NCI-H460 (cell line): ENCODE measurements at places on chromosomes 12 and 14.

- no peak for DNase-seq
Measured at GRCh38 chr12:115710104-115710564, 567.4 kb downstream of the MED13L start.

DNA sequence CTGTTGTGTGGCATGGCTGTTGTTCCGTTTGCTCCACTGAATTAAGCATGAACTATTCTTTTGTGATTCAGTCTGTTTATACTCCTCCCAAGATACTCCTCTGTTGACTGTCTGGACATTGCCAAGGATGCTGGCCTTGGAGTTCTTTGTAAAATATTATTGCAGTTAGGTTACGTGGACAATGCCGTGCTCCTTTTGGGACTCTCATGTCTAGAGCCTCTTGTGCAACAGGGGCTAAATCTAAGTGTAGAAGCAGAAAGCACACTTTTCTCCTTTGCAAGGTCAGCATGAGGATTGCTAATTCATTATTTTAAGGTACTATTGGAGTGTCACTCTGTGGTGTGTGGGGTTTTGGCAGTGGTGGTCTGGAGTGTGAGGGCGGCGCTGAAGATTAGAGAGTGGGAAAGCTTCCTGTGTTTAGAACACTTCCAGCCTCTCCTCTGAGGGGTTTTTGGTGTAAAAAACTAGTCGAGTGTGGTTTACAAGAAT, 125.4 kb downstream of the SAMD4A start:
- no peak for DNase-seq

DNA sequence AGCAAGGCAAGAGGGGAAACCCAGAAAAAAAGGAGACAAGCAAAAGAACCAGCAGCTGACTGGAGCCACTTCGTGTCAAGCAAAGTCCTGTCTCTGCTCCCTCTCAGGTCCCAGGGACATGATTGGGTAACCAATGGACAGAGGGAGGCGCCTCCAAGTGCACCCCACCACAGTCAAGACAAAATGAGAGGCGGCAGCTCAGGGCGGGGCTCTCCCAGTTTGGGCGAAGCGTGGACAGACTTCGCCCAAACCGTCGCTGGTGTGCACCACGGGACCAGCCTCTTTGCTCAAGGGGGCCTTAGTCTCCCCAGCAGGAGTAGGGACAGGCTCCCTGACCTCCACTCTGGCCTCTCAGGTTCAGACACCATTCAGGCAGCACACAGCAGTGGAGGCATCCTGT, 1.5 kb upstream of the BEGAIN start:
- no peak for DNase-seq

DNA sequence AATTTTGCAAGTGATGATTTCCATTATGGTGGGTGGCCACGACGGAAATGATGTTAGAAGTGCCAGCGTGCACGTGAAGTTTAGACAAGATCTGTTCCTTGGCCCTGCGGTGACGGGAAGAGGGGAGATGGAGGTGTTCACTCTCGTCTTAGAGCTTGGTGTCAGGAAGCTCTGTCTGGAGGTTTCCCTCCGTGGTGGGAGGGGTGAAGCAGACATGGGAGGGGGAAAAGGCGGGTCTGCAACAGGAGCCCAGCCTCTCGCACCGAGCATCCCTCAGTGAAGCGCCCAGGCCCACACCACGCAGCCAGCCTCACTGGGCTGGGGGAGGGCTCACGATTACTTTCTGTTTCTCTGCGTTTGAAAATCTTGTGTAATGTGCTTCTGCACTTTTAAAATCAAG, 26.3 kb downstream of the EML1 start:
- DNase-seq = no peak

GRCh38 chr12:115840159-115840558, 437.3 kb downstream of the MED13L start:
- DNase-seq = no peak

DNA sequence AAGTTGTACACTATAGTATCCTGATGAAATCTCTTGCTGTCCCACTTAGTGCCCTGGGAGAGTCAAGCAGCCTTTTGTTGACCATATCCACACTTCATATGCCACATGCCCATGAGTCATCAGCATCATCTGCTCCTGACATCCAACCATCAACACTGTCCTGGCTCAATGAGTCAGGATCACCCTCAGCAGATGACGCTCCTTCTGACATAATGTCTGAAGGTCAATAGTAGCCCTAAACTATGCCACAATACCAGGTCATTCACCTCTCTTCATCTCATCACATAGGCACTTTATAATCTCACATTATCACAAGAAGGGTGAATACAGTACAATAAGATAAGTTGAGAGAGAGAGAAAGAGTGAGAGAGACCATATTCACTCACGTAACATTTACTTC, 369.0 kb upstream of the FAR2 start:
- DNase-seq = peak; percentile 69

DNA sequence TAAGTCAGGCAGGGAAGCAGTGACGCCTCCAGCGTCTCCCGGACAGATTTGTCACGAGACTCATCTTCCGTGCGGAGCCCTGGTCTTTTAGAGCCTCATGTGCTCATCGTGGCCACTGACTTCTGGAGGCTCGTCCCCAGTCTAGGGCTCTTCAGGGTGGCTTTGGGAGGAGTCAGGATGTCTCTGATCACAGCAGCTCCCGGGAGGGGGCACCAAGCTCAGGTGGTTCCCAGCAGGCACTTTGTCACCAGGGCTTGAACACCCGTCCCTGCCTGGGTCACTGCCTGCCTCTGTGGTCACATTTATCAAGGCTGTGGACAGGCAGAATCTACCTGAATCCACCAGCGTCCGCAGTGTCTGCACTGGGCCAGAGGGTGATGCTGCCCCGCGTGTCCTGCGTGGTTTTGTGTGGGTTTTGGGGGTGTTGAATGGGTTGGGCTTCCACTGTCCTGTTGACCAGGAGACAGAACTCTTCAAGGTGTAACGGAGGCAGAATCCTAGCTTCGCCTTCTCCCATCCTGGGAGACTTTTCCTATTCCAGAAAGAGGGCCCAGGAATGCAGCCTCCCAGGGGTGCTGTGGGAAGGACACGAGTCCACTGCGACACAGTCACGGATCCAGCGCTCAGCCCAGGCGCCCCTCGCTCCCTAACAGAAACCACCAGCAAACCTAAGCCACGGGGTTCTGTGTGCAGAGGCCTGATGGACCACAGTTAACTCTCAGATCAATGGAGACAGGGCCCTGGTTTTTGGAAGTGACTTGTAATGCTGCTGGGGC, 132.3 kb downstream of the ADGRD1 start:
- DNase-seq = no peak

DNA sequence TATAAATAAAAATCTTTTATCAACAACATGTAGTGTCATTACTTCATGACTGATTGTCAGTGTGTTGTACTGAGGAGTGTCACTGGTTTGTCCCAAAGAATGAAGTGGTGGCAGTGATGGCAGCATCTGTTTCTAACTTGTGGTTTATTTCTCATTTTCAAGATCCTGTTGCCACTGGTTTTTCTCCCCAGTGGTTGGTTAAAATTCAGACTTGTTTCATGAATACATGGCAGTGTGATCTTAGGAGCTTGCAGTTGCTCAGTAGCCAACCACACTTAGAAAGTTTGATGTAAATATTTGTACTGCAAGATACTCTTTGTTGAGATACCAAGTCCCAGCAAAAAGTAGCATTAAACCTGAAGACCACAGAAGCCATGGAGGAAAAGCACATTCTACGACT, 69.8 kb downstream of the PLEKHA5 start:
- no peak for DNase-seq

DNA sequence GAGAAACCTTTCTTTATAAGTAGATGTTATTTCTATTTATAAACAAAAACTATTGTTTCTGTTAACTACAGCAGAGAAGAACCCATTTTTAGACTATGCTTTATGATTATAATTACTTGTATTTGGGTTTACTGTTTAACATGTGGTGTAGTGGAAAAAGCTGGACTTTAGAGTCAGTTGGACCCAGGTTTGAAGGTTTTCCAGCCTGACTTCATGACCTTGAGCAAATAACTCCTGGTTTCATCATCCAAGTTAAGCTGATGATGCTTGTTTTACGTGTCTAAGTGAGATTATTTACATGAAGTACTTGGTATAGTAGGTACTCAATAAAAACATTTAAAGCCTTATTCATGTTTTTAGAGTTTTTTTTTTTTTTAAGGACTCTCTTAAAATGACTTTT, 221.8 kb upstream of the ARHGAP5 start:
- DNase-seq = no peak

DNA sequence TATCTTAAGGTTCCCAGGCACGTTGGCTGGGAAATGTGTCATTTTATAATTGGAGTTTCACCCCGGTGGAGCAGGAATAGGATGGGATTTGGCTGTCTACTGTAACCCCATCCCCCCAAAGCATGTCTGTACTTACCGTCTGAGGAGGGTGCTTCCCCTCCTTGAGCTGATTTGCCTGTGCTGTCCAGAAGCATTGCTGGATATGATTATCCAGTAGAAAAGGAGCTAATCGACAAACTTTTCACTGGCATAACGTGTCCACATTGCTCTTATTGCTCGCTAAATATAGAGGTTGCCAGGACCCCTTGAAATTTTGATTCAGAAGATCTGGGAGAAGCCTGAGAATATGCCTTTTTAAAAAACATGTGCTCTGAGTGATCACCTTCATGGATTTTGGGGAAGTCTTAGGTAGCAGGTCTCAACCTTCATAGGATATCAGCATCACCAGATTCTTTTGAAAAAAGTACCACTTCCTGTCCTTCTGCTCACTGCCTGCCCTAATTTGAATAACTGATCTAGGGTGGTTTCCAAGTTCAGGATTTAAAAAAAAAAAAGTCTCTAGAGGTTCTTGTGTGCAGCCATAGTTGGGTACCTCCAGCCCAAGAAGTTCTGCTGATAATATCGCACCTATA, 80.4 kb upstream of the KCNA1 start:
- no peak for DNase-seq

GRCh38 chr12:20398686-20399085, 30.3 kb downstream of the PDE3A start:
- DNase-seq = no peak

DNA sequence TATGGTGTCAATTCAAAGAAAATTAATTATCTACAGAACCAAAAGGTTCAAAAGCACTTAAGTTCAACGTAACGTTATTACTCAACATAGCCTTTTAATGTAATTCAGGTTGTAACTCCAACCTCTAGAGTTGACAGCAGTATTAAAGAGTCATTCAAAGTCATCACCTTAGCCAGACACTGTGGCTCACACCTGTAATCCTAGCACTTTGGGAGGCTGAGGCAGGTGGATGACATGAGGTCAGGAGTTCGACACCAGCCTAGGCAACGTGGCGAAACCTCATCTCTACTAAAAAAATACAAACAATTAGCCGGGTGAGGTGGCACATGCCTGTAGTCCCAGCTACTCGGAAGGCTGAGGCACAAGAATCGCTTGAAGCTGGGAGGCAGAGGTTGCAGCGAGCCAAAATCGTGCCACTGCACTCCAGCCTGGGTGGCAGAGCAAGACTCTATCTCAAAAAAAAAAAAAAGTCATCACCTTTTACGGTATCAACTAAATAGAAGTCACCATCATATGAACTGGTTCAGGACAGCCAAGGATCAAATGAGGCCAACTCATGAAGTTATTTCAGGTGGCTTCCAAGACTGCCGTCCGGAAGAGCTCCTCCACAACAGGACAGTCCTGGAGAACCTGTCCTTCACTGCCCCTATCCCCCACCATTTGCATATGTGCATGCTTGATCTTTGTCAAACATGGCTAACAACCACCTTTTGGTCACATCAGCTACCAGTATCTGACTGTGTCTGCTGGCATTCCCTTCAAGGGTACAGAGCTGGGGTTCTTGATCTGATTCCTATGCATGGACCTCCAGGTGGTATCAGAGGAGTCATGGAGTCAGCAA, 4.2 kb downstream of the PPTC7 start:
- DNase-seq = no peak

DNA sequence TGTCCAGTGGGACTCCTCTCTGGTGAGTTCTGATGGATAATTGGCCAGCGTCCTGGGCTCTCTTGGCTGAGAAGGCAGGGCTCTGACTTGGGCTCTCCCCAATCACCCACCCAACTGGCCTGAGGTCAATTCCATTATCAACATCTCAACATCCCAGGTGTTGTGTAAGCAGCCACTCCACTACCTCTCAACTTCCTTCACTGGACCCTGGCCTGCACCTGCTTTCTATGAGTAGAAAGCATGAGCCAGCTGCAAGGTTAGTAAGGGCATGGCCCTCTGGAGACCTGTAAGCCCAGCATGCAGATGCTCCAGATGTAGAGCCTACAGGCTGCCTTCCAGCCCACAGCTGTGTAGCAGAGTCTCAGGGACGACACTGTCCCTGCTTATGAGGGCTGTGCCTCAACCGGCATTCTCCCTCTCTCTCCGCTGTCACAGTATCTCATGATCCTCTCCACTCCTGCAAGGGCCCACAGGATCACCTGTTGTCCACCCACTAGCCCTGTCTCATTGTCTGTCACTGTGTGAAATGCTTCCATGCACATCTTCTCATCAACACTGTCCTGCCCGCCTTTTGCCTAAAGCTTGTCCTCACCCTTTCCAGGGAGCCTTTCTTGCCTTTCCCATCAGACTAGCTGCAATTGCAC, 5.4 kb upstream of the KRT81 start:
- DNase-seq = no peak

DNA sequence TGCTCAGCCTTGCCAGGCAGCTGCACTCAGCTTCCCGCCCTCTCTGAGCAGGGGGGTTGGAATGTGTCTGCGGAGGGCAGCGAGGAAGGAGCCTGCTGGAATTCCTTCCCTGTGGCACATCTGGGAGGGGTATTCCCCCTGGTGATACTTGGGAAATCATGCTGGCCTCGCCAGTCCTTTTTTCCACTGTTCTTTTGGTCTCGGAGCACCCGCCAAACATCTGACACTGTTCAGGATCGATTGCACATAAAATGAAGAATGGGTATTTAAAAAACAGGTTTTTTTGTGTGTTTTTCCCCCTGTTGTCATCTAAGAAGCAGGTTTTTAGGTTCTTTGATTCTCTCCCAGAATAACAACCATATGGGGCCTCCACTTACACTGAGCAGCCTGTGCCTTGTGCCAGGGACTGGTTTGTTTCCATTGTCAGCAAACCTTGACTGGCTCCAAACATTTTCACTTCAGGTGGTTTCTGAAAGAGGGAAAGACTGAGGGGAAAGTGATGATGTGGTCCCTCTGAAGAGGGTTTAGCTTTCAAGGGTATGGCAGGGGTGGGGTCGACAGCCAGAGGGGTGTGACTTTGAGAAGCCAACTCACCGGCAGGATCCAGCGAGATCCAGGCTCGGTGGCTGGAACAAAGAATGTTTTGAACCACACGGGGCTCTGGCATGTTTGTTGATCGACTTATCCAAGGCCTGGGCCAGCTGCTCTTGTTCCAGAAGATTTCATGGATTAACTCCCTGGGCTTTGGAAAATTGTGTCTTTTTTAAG, 215.1 kb downstream of the CACNA1C start:
- no peak for DNase-seq

- DNase-seq = no peak
Measured at GRCh38 chr12:107429006-107429705, 256.4 kb upstream of the PWP1 start.

- DNase-seq = no peak
Measured at GRCh38 chr12:125645724-125646123, 580.5 kb downstream of the AACS start.

DNA sequence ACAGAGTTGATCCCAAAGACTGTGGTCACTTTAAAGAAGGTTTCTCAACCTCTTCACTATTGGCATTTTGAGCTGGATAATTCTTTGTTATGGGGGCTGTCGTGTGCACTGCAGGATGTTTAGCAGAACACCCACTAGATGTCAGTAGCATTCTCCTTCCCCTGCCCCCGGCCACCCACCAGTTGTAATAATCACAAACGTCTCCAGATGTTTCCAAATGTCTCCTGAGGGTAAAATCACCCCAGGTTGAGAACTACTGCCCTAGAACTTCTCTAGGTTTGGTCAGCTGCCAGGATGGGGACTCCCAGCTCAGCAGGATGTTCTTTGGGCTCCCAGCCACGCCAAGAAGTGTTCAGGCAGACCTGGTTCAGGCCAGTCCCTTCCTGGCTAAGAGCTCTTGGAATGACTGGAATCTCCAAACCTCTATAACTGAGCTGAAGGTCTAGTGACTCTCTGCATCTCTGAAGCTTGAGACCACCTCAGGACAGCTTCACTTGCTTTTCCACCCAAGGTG, 12.5 kb upstream of the AJUBA start:
- no peak for DNase-seq
